Stimulated activated CD4-positive, alpha-beta T cell treated with anti-CD3 and anti-CD28 coated beads, TNF-alpha, amount 100 ng/mL, for 48 hours (primary cell): ENCODE measurements at places on chromosomes 1 and 21.

DNA sequence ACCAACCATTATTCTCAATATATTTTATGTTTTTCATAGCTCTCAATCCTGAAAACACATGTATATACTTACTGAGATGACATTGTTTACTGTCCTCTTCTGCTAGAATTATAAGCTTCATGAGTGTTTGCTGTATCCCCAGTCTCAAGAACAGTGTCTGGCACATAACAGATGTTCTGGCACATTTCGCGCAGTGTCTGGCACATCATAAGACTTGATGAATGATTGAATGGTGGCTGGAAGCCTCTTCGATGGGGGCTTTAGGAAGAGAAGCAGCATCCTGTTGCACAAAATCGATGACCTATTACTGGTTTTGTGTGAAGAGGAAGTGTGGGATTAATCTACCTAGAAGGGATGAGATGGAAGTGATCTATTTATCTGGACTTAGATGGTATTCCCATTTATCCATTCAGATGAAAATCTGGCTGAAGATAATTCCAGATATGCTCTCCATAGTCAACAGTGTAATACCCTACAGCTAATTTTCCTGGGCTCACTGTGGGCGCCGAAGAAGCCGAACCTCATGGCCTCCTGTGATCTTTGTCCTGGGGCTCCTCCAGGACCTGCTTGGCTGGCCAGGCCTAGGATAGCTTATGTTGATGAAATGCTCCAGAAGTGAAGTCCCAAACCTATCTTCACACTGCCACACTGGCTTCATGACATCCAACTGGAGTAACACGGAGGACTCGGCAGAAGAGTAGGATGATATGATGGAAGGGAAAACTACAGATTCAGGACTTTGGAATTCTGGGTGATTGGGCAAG, 26.5 kb downstream of the CD34 start:
- DNase-seq, result no peak

DNA sequence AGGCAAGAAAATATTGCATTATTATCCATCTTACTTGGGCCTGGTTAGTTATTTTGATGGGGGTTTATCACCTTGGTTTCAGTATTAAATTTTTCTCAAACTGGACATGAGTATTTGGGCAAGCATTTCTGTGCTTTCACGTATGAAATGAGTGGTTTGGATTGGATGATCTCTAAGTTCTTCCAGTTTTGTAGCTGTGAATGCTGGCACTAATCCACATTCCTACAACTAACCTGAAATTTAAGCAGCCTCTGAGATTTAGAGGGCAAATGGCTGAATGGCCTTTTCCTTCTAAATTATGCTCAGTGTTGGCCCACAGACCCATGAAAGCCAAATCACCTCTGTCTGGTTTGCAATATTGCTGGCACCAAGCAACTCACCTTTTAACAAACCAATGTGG, 475.0 kb upstream of the B3GALT2 start:
- no peak for DNase-seq

DNA sequence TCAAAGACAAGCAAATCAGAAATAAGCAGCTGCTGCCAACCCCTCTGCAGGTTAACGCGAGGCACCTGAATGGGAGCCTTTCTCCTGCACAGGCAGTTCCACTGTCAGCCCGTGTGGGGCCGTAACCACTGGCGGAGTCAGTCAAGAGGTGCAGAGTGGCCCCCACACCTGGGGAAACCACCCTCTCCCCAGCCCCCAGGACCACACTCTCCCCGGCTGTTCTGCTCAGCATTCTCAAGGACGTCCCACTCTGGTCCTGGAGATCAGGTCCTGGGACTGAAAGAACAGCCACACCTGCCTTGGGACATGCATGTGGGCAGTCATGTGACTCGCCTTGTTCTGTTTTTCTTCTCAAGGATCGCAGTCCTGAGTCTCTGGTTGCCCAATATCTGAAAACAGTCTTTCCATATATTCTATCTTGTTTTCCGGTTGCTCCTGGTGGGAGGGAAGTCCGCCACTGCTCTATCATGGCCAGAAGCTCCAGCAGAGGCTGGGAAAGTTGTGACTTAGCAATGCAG, 252.5 kb downstream of the PTPRU start:
- no peak for DNase-seq

DNA sequence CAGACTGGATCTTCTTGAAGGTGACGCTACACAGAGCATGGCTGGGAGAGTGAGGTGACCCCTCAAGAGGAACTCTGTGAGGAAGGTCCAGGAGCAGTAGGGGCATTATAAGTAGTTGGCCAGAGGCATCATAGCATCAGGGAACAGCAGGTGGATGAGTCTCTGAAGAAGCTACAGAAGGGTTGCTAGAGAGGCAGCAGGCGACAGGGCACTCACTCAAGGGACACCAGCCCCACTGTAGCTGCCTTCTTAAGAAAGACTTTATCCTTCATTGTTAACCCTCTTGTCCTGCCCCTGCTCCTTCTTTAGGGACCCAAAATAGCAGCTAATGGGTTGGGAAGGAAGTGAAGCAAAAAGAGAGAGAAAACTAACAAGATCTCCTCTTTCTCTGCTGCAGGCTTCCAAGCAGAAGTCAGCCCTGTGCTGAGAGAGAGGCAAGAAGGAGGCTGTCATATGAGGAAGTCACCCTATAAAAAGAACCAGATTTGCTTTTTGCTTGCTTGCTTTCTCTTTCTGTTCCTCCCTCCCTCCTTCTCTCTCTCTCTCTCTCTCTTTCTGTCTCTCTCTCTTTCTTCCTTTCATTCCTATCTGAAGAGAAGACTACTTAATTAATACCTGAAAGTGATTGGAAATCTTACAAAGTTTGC, 7.7 kb upstream of the CD5L start:
- DNase-seq, result no peak

- no peak for DNase-seq
Observed at GRCh38 chr1:113534875-113535274, 144.6 kb downstream of the MAGI3 start.

GRCh38 chr1:220755309-220755708, 7.2 kb downstream of the MTARC2 start:
- no peak for DNase-seq

GRCh38 chr1:209875515-209875914, 47.7 kb downstream of the UTP25 start:
- no peak for DNase-seq

- no peak for DNase-seq
Observed at GRCh38 chr1:36580524-36580923, 97.8 kb upstream of the CSF3R start.

GRCh38 chr1:243727503-243728203, 122.4 kb downstream of the AKT3 start:
- DNase-seq, result no peak

- DNase-seq, result no peak
Observed at GRCh38 chr1:75668813-75669212, 55.7 kb upstream of the ACADM start.

- peak; percentile 45 for DNase-seq
Observed at GRCh38 chr1:27341525-27342252, at the start of gene SYTL1. Gene SYTL1, plus strand, starts transcription at chr1:27342022. Its CDS starts 3,313 bp downstream, at chr1:27345335.

DNA sequence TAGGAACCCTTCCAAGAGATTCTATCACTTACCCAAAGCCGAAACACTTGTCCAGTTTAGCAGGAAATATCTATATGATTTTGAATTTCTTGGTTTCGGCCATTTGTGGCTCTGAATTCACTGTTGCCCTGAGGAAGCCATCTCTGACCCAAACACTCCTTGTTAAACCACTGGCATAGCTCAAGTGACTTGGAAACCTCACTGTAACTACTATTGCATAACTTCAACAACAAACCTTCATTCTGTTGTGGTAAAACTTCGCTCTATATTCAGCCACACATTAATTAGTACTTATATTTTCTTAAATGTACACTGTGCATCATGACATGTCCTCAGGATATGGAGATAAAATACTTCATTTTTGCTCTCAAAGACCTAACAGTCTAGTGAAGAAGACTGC, 63.2 kb downstream of the ST6GALNAC3 start:
- no peak for DNase-seq

DNA sequence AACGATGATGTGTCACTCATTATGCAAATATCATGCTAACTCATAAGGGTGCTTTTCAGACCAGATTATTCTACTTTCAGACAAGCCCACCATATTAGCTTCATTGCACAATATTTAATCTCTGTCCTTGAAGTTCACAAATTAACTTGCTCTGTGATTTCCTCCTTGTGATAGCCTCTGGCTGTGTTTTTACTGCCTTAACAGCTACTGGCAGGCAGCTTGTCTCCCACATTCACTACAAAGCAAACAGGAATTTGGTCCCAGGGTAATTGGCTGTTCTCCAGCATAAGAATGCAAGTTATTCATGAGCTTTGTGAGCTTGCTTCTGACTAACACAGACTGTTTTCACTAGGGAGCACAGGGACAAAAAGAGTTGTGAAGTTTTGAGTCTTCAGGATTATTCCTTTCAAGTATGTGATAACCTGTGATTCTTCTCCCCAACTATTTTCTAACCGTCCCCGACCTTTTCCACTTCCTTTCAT, 87.9 kb upstream of the HMCN1 start:
- DNase-seq, result no peak

GRCh38 chr1:70820995-70821394, 226.6 kb downstream of the PTGER3 start:
- no peak for DNase-seq

GRCh38 chr21:27975514-27975913, 1008.6 kb upstream of the ADAMTS5 start:
- DNase-seq, result no peak

DNA sequence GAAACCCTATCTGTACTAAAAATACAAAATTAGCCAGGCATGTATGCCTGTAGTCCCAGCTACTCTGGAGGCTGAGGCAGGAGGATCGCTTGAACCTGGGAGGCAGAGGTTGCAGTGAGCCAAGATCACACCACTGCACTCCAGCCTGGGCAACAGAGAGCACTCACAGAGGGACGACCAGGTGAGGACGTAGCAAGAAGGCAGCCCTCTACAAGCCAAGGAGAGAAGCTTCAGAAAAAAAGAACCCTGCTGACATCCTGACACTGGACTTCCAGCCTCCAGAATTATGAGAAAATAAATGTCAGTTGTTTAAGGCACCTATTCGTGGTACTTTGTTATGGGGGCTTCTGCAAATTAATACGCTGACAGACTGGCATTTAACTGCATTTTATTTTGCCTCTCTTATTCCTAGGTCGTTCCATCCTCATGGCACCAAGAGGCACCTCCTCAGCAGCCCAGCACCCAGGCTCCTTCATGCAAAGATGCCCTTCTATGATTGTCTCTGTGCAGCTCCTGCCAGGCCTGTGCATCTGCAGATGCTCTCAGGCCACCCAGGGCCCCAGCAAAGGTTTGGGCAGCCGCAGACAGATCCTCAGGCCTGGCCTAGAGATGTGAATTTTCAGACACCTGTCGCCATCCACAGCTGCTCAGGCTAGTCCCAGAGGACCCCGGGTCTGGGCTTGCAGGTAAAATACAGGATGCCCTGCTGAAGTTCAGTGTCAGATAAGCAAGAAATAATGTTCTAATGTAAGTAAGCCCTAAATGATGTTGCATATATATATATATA, 86.0 kb upstream of the COX20 start:
- DNase-seq, result no peak

DNA sequence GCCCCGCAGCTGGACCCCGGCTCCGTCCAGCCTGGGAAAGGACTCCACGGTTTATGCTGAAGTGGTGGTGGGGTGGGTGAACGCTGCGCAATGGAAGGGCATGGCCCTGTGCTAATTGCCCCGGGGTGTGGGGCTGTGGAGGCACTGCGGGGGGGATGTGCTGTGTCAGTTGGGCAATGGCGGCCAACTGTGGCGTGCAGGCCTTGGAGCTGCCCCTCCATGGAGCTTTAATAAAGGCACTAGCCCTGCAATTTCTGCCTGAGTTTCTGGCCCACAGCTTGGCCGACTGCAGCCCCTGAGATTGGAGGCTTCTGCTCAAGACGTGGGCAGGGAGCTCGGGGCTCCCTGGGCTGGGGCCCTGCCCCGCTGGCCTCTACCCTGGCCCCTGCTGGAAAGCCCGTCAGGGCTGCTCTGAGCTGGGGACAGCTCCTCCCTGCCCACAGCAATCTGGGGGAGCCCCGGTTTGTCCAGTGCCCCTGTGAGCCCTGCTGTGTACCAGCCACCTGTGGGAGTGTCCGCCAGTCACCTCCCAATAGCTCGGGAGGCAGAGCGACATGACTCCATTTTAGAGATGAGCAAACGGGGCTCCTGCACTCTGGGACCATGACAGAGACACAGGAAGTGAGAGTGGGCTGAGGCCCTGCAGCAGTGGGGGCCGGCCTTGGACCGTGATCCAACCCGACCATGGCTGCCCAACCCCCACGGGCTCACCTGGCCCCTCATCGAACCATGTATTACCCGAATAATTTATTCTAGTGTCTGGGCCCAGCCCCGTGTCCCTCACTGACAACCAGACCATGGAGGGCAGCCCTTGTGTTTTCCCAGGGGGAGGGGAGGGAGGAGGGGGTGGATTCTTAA, 8.7 kb upstream of the TNFRSF14 start:
- peak; percentile 59 for DNase-seq

GRCh38 chr1:247335882-247336281, 4.2 kb upstream of the ZNF496 start:
- no peak for DNase-seq

DNA sequence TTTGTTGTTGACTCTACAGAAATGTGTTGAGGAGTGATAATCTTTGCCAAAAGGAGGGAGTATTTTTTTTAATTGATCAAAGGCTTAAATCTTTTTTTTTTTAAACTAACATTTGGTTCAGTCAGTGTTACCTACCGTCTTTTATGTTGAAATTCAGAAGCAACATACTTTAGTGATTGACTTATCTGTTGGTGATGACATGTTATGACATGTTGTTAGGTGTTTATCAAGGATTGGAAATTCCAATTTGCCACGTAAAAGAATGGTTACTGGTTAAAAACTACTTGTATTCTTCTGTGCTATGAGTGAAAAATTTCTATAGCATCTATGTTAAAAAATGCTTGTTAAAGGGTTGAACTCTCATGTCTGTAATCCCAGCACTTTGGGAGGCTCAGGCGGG, 61.2 kb downstream of the DNM3 start:
- DNase-seq, result no peak

DNA sequence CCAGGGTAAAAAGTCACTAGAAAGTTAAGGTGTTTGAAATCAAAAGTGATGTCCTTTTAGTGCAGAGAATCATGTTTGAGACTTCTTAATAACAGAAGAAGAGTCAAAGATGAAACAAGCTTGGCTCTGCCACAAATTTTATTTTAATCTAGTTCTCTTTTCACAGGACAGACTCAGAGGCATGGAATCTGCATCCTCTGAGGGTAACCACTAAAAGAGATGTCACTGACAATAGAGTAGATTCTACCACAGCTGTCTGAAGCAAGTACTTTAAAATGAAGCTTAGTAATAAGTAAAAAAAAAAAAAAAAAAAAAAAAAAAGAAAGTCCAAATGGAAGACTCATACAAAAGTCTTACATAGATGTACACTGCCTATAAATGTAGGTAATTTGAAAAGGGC, 519.7 kb upstream of the PRMT6 start:
- DNase-seq, result no peak
